ENCODE measurements at places on chromosomes 7 and 10.
A peak's percentile ranks its signal among the peaks of the same experiment; 100 is the strongest.

DNA sequence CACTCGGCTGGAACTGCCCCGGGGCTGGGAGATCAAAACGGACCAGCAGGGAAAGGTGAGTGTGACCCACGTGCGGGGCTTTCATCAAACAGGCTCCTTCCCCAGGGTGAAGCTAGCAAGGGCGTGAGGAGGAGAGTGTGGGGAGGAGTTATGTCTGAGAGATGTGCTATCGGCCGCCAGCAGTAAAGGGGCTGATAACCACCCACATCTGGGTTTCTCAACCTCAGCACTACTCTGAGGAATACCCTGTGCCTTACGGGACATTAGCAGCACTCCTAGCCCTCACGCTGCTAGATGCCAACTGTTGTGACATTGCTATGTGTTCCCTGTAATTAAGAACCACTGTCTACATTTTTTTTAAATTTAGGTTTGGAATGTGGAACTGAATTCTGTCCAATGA is 113.9 kb upstream of the STK17A start:
- DNase-seq, result no peak

- no peak for DNase-seq
Observed at GRCh38 chr7:117385363-117386109, 41.8 kb downstream of the ASZ1 start.

GRCh38 chr10:91163869-91164474 is 56.5 kb upstream of the PCGF5 start:
- DNase-seq, result peak; percentile 64

GRCh38 chr7:102416406-102416805 is 17.0 kb upstream of the ORAI2 start:
- DNase-seq, result no peak

DNA sequence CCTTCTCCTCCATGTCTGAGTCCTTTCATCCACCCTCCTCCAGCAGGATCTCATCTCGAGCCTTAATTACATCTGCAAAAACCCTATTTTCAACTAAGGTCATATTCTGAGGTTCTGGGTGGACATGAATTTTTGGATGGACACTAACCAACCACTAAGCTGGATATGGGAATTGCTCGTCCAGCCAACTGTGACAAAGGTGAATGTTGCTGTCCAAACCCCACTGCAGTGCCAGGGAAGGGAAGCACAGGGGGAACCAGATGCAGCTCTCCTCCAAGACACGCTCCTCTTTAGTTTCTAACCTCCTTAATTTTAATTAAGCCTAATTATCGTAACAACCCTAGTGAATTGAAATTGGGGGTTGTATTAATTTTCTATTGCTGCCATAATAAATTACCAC is 65.1 kb upstream of the EBF3 start:
- no peak for DNase-seq

DNA sequence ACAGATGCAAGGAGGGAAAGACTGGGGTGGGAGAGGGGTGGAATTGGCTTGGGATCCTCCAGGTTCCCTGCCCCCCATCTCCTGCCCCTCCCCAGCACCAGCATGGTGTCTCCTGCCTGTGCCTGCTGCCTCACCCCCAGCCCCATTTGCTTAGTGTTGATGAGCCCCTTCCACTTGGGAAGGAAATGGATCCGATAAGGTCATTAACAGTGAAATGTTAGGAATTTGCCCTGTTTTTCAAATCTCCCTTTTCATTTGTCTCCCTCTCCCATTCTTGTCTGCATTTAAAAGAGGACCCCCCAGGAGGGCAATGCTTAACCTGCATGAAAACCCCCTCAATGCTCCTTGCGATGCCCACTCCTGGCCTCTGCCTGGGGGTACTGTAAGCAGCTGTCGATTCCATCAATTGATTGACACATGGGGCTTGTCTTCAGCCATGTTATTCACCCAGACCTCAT is 51.5 kb downstream of the HK1 start:
- DNase-seq, result no peak

DNA sequence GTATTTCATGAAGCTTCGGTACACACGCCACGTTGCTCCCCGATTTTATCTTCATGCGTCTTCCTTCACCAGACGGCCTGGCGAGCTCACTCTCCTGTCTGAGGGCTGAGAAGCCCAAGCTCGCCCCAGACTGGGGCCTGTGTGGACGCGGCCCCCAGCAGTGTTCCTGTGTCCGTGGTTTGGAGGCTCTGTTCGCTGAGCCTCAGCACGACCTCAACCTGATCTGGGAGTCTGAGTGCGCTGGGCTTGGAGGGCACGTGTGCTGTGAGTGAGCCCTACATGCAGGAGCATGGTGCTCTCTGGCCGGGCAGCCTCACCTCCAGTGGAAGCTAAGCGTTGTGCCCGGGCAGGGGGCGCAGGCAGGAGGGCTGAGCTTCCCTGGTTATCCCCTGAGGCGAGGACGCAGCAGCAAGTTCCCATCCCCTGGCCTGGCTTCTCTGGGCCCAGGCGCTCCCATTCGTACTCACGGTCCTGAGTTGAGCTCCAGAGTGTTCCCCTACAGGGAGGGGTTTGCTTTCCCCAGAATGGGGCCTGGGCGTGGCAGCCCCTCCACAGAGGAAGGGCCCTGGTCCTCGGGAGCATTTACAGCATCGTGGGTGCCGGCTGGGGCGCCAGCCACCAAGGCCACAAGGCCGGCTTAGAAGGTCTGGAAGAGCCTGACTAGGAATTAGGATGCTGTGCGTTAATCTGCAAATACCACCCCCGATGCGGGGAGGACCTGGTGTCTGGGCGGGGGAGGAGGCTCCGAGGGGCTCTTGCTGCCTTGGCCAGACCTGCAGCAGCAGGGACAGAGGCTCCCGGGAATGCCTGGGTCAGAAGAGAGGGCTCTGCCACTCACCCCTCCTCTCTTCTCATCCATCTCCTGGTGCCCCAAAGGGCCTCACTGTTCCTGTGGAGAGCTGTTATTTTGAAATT is 400.6 kb downstream of the DNAJB6 start:
- no peak for DNase-seq

- peak; percentile 55 for DNase-seq
Observed at GRCh38 chr10:30434273-30435072, 489 bp downstream of the MAP3K8 start.

DNA sequence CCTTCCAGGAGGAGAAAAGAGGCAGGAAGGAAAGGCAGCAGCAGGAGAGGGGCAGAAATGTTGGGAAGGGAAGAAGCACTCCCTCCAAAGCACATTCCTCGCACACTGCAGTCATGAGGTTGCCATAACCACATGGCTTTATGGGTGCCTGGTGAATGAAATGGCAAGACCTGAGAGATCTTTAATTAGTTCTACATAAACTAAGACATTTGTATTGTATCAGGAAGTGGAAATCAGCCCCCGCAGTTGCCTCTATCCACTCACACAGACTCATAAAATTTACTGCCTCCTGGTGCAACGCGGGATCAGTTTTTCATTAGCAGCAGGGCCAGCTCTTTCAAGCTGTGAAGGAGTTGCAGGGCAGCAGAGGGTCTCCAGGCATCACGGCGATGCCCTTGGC is 106.4 kb downstream of the COL13A1 start:
- no peak for DNase-seq

- DNase-seq, result no peak
Observed at GRCh38 chr7:7990441-7990761, 21.8 kb downstream of the GLCCI1 start.

- DNase-seq, result no peak
Observed at GRCh38 chr7:40843338-40843985, 708.7 kb downstream of the SUGCT start.

- DNase-seq, result no peak
Observed at GRCh38 chr7:137798073-137798763, 48.6 kb downstream of the DGKI start.

DNA sequence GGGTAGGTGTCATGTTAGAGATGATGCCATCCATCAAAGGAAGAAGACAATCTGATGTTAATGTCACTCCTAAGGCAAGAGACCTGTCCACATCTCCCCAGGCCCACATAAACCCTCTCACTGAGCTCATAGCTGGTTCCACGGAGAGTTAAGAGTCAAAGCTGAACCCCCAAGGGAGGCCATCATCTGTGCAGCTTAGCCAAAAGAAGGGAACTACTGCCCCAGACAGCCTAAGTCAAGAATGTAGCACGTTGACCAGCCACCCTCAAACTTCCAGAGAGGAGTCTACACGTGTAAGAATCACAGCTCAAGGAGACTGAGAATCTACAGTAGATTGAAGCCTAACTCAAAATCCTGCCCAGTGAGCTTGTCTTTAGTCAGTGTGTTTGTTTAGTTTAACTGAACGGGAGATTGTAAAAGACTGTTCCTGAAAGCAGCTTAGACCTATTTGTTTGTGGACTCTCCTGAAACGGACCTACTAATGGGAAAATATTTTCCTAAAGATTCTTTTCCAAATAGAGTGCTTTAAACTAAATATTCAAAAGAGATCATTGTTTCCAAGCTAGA is 192.7 kb upstream of the NFE2L3 start:
- no peak for DNase-seq

DNA sequence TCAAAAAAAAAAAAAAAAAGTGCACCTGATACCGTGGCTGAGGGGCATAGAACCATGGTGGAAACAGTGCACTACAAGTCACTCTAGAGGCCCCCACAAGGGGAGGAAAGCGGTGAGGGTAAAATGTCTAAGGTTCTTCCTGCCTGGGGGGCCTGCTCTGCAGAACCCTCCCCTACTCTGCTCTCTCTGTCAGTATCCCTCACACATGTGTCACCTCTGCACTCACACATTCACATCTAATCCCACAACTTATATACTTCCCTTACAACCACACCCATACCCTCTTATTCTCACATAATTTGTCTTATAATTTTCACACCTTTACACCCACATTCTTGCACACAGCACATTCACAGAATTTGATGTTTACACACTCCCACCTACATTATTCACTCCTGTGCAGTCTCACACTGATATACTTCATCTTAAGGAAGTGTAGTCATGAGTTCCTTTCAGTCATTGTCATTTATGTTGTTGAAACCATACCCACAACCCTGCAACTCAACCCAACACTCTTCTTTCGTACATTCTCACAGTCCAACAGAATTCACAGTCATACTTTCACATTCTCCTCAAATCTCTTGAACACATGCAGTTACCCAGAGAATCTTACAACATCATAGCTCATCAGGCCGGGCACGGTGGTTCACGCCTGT is 68.0 kb upstream of the PAX2 start:
- DNase-seq, result no peak

DNA sequence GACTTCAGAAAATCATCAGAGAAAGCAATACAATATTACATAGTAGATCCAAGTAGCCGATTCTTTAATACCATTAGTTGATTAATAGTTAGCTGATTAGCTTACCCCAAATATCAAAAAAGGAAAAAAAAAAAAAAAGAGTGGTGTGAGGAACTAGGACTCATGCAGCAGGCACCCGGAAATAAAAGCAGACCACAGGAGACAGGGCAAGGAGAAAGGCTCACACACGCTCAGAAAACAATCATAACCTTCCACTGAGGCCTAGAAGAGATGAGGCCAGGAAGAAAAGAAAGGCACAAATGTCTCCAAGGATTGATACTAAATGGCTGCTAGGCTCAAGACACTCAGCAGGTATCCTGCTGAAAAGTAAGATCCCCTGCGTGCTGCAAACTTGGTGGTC is 25.9 kb downstream of the TRDMT1 start:
- DNase-seq, result no peak

GRCh38 chr7:122525355-122525754 is 173.6 kb downstream of the RNF133 start:
- no peak for DNase-seq

GRCh38 chr10:44743535-44743934 is 167.6 kb upstream of the TMEM72 start:
- no peak for DNase-seq

DNA sequence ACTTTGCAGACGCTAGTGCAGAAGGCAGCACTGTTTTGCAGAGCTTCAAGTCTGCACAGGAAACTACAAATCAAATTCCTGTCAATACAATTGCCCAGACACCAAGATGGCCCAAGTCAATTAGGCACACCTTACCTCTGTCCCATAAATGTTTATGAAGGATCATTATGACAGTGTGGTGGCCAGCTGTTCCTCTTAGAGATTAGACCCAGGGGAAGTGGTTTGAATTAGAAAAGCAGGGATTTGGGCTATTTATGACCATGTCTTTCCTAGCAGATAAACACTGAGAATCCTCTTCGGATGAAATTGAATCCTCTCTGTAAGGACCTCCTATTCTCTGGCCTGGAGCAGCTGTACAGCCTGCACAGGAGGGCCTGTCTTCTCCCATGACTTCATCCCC is 9.9 kb upstream of the NEUROG3 start:
- DNase-seq, result no peak

- DNase-seq, result no peak
Observed at GRCh38 chr7:149449897-149450296, 11.0 kb downstream of the ZNF777 start.

DNA sequence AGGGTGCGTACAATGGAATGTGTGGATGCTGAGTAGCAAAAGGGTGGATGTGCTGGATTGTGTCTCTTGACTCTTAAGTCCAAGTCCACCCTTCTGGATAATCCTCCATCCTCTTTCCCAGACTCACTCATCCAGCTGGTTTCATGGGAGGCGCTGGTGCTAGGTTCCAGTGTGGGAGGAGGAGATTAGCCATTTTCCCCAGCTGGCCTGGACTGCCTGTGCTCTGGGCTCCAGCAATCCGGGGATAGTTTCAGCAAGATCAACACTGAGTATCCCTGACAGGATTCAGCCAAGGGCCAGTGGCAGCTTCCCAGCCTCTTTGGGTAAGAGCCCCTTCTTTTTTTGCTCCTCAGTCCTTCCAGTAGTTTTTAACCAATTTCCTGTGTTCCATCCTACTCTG is 21.6 kb upstream of the TRIL start:
- DNase-seq, result no peak

GRCh38 chr7:137741443-137741842 is 105.3 kb downstream of the DGKI start:
- DNase-seq, result no peak

- DNase-seq, result no peak
Observed at GRCh38 chr7:154409703-154410311, 357.6 kb downstream of the DPP6 start.

DNA sequence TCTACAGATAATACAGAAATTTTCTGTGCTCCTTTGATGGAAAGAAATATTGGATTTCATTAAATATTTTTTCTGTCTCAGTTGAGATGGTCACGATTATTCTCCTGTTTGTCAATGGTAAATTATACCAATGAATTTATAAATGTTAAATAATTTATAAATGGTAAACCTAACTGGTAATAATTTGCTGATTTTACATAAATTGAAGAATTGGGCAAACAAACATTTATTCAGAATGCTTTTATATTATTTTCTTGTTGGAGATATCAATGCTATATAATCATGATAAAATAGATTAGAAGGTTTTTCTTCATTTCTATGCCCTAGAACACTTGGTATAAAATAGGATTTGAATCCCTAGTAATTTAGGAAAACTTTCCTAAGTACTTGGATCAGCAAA is 597.6 kb upstream of the IGFBP3 start:
- DNase-seq, result no peak

DNA sequence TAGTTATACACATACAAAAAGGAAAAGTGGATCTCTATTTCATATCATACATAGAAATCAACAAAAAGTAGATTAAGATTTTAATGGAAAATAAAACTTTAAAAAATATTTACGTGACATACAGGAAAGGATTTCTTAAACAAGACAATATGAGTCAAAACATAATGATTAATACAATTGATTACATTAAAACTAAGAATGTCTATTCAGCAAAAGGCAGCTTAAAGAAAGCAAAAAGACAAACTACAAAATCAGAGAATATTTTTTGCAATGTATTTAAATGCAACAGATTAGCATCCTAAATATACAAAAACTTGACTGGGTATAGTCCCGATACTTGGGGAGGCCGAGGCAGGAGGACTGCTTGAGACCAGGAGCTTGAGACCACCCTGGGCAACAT is 50.5 kb downstream of the VAX1 start:
- DNase-seq, result no peak
